ENCODE measurements at places on chromosomes 3 and 15. TPM values are rescaled to one million over a fixed set of nuclear protein-coding genes. Genes with fewer than 3 reads are reported as not detected.

KPNA4 gene
- total RNA-seq = 48.7 TPM

CCNB2 gene
- 11.1 TPM for total RNA-seq

CNTN6 gene
- total RNA-seq = 0.86 TPM

MINDY4B gene
- total RNA-seq = not detected

CYP1A2 gene
- total RNA-seq = not detected

ZNF662 gene
- 2.3 TPM for total RNA-seq

UROC1 gene
- not detected for total RNA-seq

ALS2CL gene
- 1.8 TPM for total RNA-seq

EPHA3 gene
- 6.7 TPM for total RNA-seq

KY gene
- 3.5 TPM for total RNA-seq

SEC61A1 gene
- 373 TPM for total RNA-seq

CPLX3 gene
- not detected for total RNA-seq

CPNE4 gene
- not detected for total RNA-seq

TGM4 gene
- not detected for total RNA-seq

A4GNT gene
- not detected for total RNA-seq

LIPH gene
- total RNA-seq = 0.43 TPM

PLSCR4 gene
- 119 TPM for total RNA-seq

CLSTN2 gene
- 1.6 TPM for total RNA-seq

RHCG gene
- 0.07 TPM for total RNA-seq

FSD2 gene
- not detected for total RNA-seq

SLC24A5 gene
- not detected for total RNA-seq

C3orf52 gene
- 2.5 TPM for total RNA-seq

NUP210 gene
- 0.10 TPM for total RNA-seq

DPPA2 gene
- total RNA-seq = not detected

FXR1 gene
- 172 TPM for total RNA-seq

NR2E3 gene
- 0.20 TPM for total RNA-seq

NEDD4 gene
- 20.5 TPM for total RNA-seq

ARHGEF26 gene
- 1.4 TPM for total RNA-seq

CAV3 gene
- total RNA-seq = not detected

SH2D7 gene
- total RNA-seq = not detected

CYP8B1 gene
- total RNA-seq = not detected

REC114 gene
- total RNA-seq = not detected

CDC25A gene
- 2.3 TPM for total RNA-seq

FGF7 gene
- total RNA-seq = 157 TPM

PLA2G4E gene
- total RNA-seq = not detected

CCDC39 gene
- total RNA-seq = not detected

SAMMSON gene
- not detected for total RNA-seq

Measured in smooth muscle cell of the pulmonary artery (primary cell).